HCT116 (cell line): ENCODE measurements at places on chromosomes 16 and 17. TPM values are rescaled to one million over a fixed set of nuclear protein-coding genes. Genes with fewer than 3 reads are reported as not detected.

- no peak for DNase-seq
Observed at GRCh38 chr16:50980666-50981065, 170.4 kb downstream of the SALL1 start.

DNA sequence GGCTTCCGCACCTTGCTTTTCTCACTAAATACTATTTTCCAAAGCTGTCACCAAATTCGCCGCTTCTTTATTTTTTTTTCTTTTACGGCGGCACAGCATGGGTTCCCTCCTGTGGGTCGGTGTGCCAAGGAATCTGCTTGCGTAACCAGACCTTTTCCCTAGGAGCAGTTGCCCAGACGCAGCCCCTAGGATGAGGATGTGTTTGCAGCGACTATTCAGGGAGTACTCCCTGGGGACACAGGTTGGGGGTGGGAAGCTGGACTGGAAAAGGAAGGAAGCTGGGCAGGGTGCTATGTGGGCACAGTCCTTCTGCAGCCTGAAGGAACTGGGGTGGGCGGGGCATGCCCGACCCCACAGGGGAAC lies 49.0 kb upstream of the ZCCHC14 start:
- no peak for DNase-seq

The RNU2-1 gene
- 5,800 TPM for total RNA-seq

DNA sequence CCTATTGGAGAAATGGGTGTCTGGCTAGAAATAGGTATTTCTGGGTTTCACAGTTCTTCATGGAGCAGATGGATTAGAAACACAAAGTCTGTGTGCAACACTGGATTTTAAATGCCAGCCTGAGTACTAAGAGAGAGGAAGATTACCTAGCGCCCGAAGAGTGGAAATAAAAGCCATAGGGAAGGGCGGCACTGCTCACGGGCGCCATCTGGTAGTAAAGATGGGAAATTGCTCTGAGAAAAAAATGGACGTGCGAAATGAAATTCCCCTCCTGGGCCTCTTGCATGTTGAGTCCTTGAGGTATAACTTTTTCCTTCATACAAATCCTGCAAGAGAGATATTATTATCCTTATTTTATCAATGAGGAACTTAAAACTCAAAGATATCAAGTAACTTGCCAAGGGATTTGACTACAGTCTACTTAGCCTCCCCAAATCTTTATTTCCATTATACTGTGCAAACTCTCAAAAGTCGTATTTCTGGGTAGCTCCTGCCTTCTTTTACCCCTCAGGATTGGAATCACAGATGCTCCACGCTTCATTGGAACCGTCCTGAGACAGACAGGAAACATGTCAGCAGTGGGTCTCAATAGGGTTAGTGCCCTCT lies 72.8 kb downstream of the MMD start:
- DNase-seq, result peak; percentile 42

The ST6GALNAC1 gene
- total RNA-seq, result not detected

DNA sequence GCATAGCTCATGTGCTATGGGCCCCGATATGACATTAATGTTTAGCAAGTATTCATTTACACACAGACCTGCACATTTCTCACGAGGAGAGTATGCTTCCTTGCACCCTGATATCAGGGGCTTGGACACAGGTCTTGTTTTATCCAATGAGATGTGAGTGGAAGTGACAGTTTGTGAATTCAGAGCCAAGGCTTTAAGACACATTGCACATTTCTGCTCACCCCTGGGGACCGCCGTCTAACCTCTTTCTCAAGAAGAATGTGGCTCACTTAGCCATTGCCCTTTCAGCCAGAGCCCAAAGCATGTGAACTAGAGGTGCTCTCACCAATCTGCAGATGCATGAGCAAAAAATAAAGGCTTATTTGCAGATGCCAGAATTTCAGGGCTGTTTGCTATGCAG lies 116.1 kb upstream of the C16orf82 start:
- no peak for DNase-seq

DNA sequence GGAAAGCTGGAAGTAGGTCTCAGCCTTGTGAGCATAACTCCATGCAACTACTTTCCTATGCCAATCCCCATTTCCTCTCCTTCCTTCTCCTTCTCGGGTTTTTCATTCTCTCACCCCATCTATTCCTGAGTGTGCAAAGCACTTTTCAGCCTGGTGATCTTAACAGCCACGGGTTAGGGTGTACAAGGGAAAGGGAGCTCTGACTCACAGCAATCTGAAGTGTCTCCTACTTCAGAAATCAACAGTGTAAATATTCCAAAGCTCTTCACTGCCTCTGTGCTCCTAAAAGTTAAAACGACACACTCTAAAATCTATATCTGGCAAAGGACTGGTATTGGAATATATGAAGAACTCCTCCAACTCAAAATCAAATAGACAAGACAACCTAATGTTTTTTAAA lies 268.0 kb upstream of the IRX3 start:
- no peak for DNase-seq

- DNase-seq, result no peak
Observed at GRCh38 chr16:66894055-66894454, 13.7 kb downstream of the PDP2 start.

- DNase-seq, result no peak
Observed at GRCh38 chr17:73795730-73796129, 151.5 kb upstream of the SDK2 start.

The P4HB gene
- total RNA-seq, result 1,043 TPM

- no peak for DNase-seq
Observed at GRCh38 chr17:78174870-78175642, 6.7 kb downstream of the SYNGR2 start.

DNA sequence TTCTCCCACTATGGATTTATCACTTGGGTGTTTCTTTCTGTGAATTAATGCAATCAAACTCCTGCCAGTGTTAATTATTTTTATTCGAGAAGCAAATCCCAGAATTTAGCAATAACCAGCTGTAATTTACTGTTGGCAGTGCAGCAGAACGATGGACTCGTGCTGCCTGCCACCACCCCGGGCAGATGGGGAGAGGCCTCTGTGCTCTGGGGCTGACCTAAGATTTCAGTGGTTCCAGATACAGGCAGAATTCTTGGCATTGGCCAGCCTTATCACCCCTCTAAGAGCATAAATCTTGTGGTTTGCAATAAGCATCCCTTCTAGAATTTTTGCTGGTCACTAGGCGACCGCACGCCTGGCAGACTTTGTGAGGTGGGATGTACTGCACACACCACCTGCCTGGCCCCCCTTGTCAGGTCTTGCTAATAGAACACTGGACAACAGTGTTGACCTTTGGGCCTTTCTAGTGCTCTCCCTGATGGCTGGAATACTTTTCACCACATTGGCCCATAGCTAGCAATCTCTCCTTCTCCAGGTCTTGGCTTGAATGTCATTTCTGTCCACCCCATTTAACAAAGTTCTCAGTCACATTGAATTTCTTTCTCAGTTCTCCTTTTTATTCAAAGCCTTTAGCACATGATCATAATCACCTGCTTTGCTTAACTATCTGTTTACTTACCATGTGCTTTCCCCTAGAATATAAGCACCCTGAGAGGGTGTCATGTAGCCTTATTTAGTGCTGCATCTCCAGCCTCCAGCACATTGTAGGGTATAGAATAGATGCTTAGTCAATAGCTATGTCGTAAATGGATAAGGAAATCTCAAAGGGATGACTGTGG lies 122.1 kb upstream of the DYNLRB2 start:
- DNase-seq, result no peak

DNA sequence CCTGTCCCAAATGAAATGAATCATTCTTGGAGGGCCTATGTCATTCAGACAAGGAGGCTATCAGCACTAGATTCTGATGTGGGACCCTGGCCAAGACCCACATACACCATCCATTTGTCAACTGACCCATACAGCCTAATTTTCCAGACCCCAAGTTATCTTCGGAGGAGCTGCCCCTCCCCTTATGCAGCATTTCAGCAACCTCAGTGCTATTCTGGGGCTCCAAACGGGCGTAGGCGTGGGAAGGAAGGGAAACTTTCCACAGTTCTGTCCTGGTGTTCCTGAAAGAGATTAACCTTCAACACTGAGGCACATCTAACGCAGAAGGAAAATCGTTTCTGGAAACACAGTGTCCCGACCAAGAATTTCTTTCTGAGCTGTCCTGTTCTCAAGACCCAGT lies 86.7 kb downstream of the MYH11 start:
- DNase-seq, result no peak

The STX1B gene
- 1.6 TPM for total RNA-seq

DNA sequence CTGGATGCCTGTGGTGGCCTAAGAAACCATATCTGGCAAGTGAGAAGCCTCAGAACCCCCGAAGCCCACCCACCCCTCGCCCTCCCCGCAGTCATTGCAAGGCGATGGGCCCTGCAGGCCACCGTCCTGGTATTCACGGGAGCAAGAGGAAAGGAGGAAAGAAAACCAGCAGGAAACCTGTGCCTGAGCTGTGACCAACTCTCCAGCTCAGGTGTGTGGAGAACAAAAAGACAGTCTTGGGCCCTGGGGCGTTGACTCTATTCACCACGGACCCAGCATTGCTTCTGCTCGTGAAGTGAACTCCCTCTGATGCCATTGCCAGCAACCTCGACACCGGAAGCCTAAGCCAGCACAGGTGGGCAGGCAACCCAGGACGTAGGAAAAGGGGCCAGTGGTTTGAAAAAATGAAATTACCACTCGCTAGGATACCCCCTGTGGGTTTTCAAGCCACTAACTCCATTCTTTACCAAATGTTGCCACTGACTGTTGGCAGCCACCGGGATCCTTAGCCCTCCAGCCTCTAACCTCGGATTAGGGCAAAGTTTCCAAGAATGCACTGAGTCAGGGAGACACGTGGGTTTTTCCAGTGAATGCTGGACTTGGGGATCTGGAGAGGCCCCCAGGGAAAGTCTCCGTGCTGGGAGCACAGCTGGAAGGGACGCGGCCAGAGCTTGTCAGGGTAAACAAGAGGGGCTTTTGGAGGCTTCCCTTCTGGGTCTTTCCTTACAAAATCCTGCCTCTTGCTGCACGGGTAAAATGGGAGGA lies 25.1 kb downstream of the FA2H start:
- DNase-seq, result no peak

The NOTUM gene
- 12.5 TPM for total RNA-seq

DNA sequence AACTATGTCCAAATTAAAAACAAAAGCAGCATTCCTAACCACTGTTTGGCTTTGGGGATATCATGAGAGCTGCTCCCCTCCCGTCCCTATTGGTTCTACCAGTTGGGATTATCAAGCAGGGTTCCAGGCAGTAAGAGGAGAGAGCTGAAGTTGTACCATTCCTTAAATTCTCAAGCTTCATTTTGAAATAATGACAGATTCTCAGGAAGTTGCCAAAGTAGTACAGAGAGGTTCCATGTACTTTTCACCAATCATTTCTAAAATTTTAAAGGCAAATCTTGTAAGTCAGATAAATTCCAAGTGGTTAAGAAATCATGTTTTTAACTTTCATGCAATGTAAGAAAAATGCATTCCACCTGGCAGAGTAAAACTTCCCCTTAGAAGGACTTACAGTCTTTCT lies 36.9 kb downstream of the TEX2 start:
- no peak for DNase-seq

The KRTAP4-4 gene
- not detected for total RNA-seq

The ERAL1 gene
- 52.0 TPM for total RNA-seq

The DNASE1L2 gene
- 1.9 TPM for total RNA-seq

The MPV17L gene
- total RNA-seq, result not detected

GRCh38 chr17:6495450-6496115 lies 51.3 kb downstream of the PIMREG start:
- no peak for DNase-seq

DNA sequence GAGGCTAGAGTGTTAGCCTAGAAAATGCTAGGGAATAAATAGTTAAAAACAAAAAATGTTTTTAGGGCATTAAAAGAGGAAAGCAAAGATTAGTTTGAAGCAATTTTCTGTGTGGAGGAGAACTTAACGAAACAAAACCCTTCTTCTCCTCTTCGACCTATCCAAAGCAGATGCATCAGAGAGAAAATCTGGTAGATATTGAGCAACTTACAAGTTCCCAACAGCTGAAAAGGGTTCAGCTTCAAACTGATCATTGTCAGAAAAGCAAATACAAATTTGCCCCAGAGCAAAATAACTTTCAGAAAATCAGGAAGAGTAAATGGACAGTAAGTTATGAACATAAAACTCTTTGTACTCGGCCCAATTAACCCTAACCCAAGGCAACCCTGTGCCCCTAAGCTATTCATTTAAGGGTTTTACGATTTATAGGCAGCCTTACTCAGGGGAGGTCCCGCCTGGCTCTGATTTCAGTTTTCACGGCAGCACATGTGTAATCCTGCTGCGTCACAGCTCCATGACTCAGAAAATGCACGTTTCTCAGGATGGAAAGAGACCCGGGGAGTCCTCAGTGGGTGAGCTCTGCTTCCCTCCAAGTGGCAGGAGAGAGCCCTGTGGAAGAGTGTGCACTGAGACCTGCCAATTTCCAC lies 405.7 kb upstream of the SALL1 start:
- no peak for DNase-seq

GRCh38 chr17:30796016-30796415 lies 28.5 kb downstream of the CRLF3 start:
- DNase-seq, result no peak

- DNase-seq, result no peak
Observed at GRCh38 chr16:87332150-87332549, 15.0 kb upstream of the C16orf95 start.

The PIRT gene
- total RNA-seq, result not detected

The CLEC18A gene
- 1.0 TPM for total RNA-seq

DNA sequence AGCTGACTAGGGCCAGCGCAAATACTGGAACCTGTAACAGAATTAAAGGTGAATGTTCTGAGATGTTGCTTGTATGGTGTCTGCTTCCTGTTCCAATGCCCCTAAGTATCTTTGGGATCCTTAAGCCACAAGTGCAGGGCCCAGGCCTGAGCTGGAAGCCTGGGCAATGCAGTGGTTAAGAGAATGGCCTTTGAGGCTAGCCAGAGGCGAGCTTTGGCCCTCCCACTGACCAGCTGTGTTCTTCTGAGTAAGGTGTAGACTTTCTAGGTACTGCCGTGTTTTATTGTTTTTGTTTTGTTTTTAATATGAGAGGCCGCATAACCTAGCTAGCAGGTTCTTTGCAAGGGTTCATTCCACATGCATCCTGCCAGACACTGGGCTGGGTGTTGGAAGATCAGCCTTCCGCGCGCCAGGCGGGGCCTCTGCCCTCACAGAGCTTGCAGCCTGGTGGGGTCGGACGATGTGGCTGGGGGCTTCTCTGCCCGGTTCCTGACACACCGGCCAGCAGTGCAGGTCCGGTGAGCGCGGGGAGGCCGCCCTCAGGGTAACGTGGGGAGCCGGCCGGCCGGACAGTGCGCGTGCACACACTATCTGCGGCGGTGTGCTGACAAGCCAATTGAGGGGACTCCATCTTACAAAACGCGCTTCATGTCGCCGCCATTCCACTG lies 551 bp upstream of the MLX start:
- no peak for DNase-seq

- DNase-seq, result no peak
Observed at GRCh38 chr17:31579265-31579664, 187.8 kb downstream of the RAB11FIP4 start.

- DNase-seq, result no peak
Observed at GRCh38 chr16:57800200-57801097, 1.8 kb downstream of the KIFC3 start.
